ENCODE measurements at places on chromosomes 1 and 21. TPM values are rescaled to one million over a fixed set of nuclear protein-coding genes. Genes with fewer than 3 reads are reported as not detected.

Gene CDC20
- total RNA-seq, result 27.6 TPM

Gene IRF2BP2
- total RNA-seq, result 82.6 TPM

Gene C1QB
- not detected for total RNA-seq

Gene ILDR2
- not detected for total RNA-seq

Gene PIGV
- 8.7 TPM for total RNA-seq

Gene PLEKHO1
- 19.0 TPM for total RNA-seq

Gene CD2
- not detected for total RNA-seq

Gene DNASE2B
- total RNA-seq, result not detected

Gene C1orf115
- 2.7 TPM for total RNA-seq

Gene MAB21L3
- not detected for total RNA-seq

Gene SPRR2G
- not detected for total RNA-seq

Gene EFNA3
- total RNA-seq, result 2.8 TPM
